CD4-positive, alpha-beta memory T cell (primary cell): ENCODE measurements at places on chromosomes 1 and 21. TPM values are rescaled to one million over a fixed set of nuclear protein-coding genes. Genes with fewer than 3 reads are reported as not detected.

Gene ACTN2
- not detected for polyA plus RNA-seq

GRCh38 chr1:219414250-219414649 is 198.7 kb downstream of the ZC3H11B start:
- DNase-seq, result no peak

- DNase-seq, result no peak
These were observed 3.9 kb downstream of the TMEM61 start for GRCh38 chr1:54984131-54984842.

- DNase-seq, result no peak
These were observed 4.3 kb downstream of the MGST3 start for GRCh38 chr1:165635329-165635728.

GRCh38 chr21:16597753-16598152 is 868.0 kb downstream of the USP25 start:
- DNase-seq, result no peak

Gene LCE1C
- polyA plus RNA-seq, result not detected

Gene HSPB7
- polyA plus RNA-seq, result not detected

DNA sequence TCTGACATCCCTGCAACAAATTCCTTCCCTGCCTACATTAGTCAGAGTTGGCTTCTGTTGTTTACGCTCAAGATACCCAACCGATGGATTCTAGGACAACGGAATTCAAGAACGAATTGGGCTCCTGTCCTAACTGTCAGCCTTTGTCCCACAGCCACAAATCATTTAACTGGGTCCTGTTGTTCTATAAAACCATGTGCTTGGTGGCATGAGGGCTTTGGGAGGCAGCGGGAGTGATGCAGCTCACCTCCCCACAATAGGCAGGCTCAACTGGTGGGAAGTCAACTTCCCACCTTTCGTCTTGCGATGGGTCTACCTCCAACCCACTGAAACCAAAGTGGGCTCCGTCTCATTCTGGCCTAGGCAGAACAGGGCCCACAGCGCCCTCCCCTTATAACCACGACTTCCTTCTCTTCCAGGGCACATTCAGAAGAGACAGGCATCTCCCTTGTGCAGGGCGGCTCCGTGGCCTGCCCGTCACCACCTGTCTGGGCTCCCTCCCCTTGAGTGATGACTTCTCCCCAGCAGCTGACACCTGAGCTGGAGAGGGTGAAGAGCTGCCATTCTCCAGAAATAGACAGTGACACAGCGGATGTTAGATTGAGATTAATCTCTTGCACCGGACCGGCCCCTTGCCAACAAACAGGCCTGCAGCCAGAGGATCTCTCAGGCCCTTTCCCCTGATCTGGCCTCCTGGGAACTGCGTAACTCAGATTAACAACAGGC is 26.5 kb downstream of the LRRC38 start:
- no peak for DNase-seq

Gene IFI44L
- polyA plus RNA-seq, result 12.4 TPM

Gene SLC30A2
- not detected for polyA plus RNA-seq

Gene CAPN8
- polyA plus RNA-seq, result 0.33 TPM

DNA sequence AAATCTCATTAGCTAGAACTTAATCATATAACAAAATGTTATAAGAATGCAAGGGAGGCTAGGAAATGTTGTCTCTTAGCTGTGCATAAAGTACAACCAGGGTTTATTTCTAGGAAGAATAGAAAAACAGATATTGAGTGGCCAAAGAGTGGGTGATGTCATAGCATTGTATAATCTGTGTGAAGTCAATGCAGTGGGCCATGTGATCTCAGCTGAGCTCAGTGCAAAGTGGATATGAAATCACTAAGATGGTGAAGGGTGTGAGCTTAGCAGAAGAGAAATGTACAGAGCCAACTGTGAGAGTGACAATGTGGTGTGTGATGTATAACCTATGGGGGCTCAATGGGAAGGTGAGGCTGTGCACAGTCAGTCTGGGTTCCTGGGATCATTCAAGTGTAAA is 29.7 kb upstream of the DUSP23 start:
- no peak for DNase-seq
